ENCODE measurements at places on chromosomes 3 and 15. TPM values are rescaled to one million over a fixed set of nuclear protein-coding genes. Genes with fewer than 3 reads are reported as not detected.

DNA sequence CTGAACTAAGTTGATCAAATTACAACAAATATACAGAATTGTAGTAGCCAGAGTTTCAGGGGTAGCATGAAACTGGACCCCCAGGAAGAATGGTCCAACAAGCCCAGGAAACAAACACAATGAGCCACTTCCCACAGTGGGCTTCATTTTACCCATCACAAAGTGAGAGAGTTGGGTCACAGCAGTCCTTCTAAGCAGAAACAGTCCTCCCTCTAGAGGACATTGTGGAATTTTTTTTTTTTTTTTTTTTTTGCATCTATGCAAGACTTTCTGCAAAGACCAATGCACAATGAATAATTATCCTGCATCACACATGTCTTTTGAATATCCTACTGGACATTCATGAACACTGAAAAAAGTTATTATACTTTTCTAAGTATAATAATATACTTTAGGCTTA lies 73.8 kb upstream of the ATP13A5 start:
- H3K27ac ChIP-seq = no peak overlapping the region
- H3K4me3 ChIP-seq = no peak overlapping the region
- peaks cover 7% of the 10 kb centered on the region for H3K4me1 ChIP-seq
- no peak for DNase-seq

DNA sequence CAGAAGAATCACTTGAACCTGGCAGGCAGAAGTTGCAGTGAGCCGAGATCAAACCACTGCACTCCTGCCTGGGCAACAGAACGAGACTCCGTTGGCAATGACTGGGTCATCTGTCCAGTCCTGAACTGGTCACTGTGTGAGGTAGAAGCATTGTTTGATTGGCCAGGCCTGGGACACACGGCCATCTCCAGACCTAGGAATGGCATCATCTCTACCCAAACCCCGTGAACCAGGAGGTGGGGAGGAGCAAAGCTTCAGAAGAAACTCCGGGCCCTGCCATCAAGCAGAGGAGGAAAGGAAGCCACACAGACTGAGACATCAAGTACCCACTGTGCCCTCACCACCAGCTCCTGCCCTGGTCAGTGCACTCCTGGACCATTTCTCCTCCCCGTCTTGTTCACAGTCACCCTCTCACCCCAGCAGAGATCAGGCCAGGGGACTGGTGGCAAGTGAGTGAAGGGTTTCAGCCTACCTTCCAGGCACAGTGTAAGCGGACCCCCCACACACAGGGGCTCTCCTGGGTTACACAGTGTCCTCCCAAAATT lies 31.6 kb downstream of the GOLGA6L2 start:
- no peaks in the 10 kb centered on the region for H3K36me3 ChIP-seq
- H3K27ac ChIP-seq = no peak overlapping the region
- DNase-seq = no peak

DNA sequence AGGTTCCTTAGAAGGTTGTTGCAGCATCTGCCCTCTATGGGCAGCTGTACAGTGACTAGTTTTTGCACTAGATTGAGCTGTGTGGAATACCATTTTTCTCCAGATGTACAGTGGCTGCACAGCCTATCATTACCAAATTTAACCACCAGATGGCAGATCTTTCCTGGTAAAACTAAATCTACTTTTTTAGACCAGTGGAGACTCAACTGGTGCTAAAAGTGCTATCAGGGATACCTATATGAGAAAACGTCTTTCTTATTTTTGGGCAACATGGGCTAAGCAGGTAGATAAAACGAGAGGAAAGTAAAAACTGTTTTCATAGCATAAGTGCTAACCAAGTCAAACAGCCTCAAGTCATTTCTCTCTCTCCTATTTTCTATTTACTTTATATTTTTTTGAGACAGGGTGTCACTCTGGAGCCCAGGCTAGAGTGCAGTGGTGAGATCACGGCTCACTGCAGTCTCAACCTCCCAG lies 21.2 kb downstream of the IGSF10 start:
- H3K36me3 ChIP-seq = no peaks in the 10 kb centered on the region
- H3K27me3 ChIP-seq = no peaks in the 10 kb centered on the region
- peaks cover 5% of the 10 kb centered on the region for H3K4me1 ChIP-seq
- no peak overlapping the region for H3K4me3 ChIP-seq
- DNase-seq = no peak

DNA sequence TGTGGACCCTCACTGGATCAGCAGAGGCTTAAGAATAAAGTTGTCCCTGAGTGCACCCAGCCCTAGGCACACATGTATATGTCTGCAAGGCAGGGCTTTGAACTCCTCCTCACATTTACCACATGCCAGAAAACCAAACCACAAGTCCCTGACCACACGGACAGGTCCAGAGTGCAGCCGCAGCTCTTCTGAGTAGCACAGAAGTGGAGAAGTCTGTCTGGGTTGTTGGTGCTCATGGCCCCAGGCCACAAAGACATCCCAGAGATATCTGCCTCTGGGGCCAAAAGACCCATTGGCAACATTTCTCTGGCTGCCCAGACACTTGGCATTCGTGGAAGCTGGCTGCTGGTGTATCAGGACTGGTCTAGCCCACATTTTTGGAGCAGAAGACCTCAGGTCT lies 17.4 kb downstream of the SUSD5 start:
- no peaks in the 10 kb centered on the region for H3K36me3 ChIP-seq
- no peak overlapping the region for H3K27ac ChIP-seq
- no peaks in the 10 kb centered on the region for H3K27me3 ChIP-seq
- H3K4me3 ChIP-seq = no peak overlapping the region

- no peak overlapping the region for H3K27ac ChIP-seq
- DNase-seq = peak; percentile 67
- H3K4me3 ChIP-seq = peak overlapping the region; percentile 36
- H3K27me3 ChIP-seq = no peaks in the 10 kb centered on the region
- peaks cover 11% of the 10 kb centered on the region for H3K36me3 ChIP-seq
- H3K4me1 ChIP-seq = peaks cover 12% of the 10 kb centered on the region
These were observed 82.0 kb downstream of the DPPA2 start for GRCh38 chr3:109234300-109234699.

QTRT2 gene
- 16.2 TPM for total RNA-seq

All from glutamatergic neuron (in vitro differentiated cells).